T-helper 9 cell (primary cell): ENCODE measurements at places on chromosomes 2 and 18.

DNA sequence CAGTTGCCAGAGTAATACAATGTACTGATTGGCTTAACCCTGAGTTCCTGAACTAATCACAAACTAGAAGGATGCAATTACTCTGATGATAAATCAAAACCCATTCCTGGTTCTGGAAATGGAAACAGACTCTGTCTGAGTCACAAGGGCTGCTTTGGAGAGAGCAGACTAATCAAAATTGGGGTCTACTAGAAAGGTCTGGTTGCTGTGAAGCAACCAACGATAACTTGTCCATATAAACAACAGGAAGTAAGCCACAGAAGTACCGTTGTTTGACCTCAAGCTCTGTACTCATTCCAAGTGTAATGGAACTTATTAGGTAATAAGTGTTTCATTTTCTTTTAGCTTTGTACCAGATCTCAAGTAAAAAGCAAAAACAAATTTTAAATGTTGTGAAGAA lies 49.7 kb downstream of the RASGRP3 start:
- no peak for DNase-seq

- no peak for DNase-seq
Measured at GRCh38 chr2:48511849-48512470, 18.0 kb upstream of the STON1 start.

DNA sequence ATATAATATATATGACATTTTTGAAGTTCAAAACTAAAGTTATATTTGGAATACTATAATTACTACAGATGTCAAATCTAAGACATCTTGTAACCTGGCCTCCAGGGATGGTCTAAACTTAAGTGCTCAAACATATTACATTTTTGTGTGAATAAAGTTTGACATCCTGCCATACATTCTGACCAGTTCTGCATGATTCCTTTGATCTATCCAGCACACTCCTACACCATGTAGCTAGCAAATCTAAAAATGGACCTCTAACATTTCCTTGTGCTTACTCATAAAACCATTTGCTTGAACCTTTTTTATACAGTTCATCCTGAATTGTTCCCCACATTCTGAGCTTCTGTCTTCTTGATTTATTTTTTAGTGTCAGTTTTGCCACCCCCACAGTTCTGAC lies 294.3 kb upstream of the ZNF804A start:
- no peak for DNase-seq

GRCh38 chr18:44741511-44741910 lies 60.8 kb downstream of the SETBP1 start:
- no peak for DNase-seq

DNA sequence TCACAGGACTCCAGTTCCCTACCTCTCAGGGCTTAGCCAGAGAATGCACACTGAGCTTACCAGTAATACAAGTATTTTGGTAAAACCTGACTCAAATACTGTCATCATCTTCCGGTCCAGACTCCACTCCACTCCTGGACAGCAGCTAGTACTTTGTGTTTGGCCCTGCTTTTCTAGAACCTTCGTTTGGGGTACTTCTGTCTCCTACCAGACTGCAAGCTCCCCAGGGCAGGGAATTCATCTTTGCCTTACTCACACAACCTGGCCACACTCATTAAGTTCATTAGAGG lies 108.9 kb upstream of the CDC42EP3 start:
- DNase-seq = no peak

DNA sequence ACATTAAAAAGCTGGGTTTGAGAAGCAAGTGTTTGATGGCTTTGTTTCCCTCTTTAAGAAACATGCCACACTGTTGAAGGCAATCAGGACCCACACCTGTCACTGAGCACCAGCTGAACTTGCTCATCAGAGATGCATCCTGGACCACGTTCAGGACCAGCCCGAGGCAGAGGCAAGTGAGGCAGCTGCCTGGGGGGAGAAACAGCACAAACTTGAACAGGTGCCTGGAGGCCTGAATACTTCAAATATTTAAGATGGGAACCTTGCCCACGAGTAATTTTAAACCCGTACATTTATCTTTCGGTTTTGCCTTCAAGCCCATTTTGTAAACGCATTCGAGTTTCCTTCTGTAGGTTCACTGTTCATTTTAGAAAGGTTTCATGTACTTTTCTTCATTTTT lies 421.3 kb downstream of the NYAP2 start:
- no peak for DNase-seq

GRCh38 chr2:210593166-210593565 lies 36.8 kb downstream of the CPS1 start:
- DNase-seq = no peak

GRCh38 chr2:88687384-88687783 lies 4.1 kb upstream of the RPIA start:
- no peak for DNase-seq

DNA sequence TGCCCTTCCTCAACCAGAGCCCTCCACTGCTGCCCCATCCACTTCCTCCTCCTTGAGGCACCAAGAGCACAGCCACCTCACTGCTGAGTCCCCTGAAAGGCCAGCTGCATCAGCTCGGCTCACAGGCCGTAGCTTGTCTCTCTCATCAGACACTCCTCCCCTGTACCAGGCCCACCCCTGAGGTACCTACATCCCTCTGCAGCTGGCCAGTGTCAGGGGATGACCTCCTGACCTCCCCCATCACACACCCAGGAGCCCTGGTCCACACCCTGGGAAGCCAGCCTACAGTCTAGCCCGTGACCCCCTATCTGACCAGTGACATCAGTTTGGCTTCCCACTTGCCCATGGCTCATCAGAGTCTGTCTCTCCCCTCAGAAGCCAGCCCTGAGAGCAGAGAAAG lies 205.6 kb downstream of the TNS1 start:
- DNase-seq = no peak

DNA sequence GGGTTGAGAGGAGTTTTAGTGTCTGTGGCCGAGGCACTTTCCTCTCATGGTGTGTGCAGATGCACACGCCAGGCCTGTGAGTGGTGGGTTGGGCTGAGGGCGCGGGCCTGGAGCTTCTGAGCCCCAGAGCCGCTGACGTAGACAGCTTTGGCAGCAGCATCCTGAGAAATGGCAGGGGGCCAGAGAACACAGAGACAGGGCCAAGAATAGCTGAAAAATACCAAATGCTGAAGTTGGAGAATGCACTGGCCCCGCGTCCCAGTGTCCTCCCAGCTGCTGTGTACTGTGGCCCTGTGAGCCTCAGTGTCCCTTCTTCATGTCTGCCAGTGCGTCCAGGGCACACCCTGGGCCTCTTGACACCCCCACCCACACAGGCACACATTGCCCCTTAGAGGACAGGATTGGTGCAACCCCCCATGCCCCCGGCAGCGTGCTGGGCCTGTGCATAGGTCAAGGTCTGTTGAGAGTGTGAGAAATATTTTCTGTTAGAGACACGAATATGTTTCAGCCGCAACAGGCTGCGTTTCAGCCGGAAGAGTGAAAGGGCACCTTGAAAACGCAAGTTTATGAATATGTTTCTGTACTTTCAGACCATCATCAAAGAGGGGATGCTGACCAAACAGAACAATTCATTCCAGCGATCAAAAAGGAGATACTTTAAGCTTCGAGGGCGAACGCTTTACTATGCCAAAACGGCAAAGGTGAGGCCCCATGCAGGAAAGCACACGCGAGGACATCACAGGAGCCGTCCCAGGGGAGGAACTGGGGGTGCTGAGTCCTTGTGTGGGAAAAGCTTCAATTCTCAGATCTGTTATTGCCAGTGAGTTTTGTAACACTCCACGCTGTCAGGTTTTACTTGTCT lies 33.6 kb downstream of the DGKD start:
- DNase-seq = no peak

DNA sequence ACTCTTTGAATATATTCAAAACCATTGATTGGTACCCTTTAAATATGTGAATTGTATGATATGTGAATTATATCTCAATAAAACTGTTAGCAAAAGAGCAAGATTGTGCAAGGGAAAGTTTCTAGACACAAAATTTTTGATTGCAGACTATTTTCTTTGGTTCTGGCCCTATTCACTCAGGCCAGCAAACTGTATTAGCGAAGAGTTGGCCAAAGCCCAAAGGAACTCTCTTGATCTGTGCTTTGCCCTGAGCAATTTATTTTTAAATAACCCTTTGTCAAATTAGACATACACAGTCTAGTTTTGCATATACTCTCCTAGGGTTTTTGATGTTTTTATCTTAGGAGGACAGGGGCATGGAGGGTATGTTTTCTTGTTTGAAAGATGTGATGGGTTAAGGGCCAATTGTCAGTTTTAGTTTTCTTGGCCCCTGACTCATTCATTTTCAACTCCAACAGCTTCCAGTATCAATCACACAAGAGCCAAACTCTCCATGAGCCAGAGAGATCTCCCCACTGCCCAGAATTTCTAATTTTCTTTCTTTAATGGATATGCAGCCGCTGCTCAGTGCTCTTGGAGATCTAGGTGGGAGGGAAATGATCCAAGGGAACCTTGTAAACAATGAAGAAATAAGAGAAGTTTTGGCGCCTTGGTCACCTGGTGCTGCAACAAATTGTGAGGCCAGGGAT lies 231.5 kb downstream of the SRBD1 start:
- DNase-seq = no peak

- no peak for DNase-seq
Measured at GRCh38 chr18:69996417-69996816, 48.7 kb upstream of the CD226 start.

DNA sequence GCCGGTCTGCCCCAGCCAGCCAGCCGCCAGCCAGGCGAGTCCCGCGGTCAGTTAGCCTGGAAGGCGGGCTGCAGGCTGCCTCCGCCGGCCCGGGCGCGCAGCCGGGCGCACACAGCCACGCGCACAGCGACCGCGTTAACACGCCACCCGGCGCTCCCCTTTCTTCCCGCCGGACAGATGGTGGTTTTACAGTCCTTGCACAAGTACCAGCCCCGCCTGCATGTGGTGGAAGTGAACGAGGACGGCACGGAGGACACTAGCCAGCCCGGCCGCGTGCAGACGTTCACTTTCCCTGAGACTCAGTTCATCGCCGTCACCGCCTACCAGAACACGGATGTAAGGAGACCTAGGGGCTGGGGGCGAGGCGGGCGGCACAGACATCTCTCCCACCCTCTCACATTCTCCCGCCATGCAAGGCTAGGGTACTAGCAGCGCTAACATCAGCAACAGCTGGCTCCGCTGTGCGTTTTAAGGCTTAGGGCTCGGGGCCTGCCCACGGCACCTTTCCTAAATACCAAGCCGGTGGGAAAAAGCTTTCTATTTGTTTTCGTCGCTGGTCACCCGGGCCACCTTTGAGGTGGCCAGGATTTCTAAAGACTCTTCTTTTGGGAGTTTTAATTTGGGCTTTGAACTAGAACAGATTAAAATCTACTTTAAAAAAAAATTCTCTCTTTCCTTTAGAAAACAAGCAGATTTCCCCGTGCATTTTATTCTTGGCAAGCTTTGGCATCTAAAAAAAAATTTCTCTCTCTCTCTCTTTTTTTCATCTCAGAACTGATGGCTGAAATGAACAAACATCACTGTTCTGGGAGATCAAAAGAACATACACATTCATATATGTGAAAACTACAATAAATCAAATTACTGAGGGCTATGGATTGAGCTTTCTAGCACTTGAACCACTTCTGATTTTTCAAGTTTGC lies 2.9 kb downstream of the TBR1 start:
- DNase-seq = no peak

GRCh38 chr2:149278872-149279264 lies 51.5 kb upstream of the LYPD6 start:
- no peak for DNase-seq

GRCh38 chr2:204749319-204749718 lies 204.0 kb downstream of the PARD3B start:
- DNase-seq = no peak

GRCh38 chr2:228771774-228772173 lies 499.3 kb downstream of the PID1 start:
- DNase-seq = no peak

- DNase-seq = no peak
Measured at GRCh38 chr2:136645236-136645828, 120.0 kb upstream of the THSD7B start.

DNA sequence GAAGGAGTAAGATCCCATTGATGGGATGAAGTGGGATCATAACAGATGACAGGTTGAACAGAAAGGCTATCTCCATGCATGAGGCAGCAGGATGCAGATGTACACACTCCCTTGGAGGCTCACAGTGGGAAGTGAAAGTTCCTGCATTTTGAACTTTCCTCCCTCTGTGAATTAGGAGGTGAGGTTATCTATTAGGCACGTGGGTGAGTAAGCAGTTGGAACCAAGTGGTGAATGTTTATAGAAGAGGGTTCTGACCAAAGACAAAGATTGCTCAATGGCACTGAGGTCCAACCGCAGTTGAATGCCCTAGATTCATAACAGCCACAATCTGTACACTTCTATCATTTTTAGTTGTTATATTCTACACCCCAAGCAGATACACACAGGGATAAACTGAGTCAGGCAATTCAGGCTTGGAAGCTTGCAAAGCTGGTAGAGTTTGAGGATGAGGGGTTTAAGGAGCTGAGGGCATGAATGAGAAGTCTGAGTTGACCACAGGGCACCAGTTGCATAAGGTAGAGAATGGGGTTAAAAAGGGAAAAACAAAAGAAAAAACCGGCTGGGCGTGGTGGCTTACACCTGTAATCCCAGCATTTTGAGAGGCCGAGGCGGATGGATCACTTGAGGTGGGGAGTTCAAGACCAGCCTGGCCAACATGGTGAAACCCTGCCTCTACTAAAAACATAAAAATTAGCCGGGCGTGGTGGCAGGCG lies 7.1 kb upstream of the KCMF1 start:
- no peak for DNase-seq

GRCh38 chr18:54004828-54005227 lies 219.6 kb downstream of the MBD2 start:
- no peak for DNase-seq

DNA sequence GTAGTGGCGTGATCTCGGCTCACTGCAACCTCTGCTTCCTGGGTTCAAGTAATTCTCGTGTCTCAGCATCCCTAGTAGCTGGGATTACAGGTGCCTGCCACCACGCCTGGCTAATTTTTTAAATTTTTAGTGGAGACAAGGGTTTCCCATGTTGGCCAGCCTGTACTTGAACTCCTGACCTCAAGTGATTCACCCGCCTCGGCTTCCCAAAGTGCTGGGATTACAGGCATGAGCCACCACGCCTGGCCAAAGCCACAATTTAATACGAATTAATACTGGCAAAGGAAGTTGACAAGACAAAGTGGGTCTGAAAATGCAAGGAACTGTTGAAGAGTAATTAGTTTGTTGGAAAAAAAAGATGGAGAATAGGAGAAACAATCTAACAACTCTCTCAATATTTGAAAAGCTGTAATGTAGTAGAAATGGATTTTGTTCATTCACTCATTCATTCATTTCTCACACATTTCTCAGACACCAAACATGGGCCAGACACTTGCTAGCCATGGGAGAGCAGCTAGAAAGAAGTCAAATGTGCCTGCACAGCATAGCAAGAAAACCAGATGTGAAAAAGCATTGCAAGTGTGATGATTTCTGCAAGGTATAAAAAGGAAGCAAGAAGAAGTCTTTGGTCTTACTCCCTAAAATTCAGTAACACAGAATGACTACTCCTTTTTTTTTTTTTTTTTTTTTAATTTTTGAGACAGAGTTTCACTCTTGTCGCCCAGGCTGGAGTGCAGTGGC lies 39.4 kb upstream of the ATL2 start:
- no peak for DNase-seq
